NCI-H1092 (cell line): ENCODE measurements at places on chromosomes 3 and 15.

- DNase-seq = no peak
These were observed 448.8 kb downstream of the GRM7 start for GRCh38 chr3:7309641-7310102.

GRCh38 chr15:61038910-61039309 is 190.2 kb downstream of the RORA start:
- DNase-seq = no peak

GRCh38 chr15:66899555-66900350 is 165.6 kb upstream of the SMAD3 start:
- no peak for DNase-seq

DNA sequence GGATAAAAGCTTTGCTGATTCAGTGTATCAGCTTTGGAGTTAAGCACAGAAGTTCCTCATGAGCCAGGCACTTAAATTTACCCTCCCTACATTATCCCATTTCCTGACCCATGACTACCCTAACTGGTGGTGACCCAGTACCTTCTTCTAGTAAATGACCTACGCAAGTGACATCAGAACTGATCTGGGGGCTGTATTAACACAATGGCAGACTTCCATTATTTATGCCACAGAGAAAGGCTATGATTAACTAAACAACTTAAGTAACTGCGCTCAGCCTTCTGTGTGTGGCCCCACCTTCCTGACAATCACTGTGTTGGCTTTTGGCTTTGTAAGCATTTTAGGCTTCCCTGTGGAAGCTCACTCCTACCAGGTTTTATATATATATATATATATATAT is 1.9 kb downstream of the MB21D2 start:
- DNase-seq = no peak

DNA sequence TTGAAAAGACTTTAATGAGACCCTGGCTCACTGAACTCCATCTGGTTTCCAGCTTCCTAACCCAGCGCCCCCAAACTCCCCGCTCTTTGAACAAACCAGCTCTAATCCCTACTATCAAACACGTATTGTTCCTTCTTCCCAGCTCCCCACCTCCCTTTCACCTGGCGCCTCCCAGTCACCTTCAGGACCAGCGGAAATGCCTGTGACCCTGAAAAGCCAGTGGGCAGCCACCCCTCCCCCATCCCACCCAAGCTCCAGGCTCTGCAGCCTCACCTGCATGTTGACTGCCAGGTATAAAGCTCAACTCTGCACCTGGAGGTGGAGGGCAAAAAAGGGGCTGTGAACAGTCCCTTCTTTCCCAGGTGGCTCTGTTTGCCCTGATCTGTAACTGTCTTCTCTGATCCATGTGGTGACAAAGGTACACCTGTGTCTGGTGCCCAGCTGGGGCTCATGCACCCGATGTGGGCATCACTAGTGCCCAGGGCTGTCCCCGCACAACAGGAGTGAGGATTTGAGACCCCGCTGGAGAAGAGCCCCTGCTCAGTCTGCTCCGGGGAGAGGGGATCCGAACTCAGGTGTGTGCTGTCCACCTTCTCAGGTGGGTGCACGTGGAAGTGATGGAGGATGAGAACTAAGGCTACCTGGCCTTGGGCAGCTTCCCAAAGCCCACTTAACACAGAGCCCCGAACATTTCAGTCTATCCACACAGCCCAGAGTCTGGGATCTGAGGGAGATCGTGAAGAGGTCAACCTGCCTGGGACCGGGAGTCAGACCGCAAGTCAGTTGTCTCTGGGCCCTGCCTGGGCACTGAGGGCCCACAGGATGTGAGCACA is 128.9 kb downstream of the NSMCE3 start:
- no peak for DNase-seq

GRCh38 chr3:124429129-124429815 is 301.0 kb upstream of the UMPS start:
- no peak for DNase-seq

DNA sequence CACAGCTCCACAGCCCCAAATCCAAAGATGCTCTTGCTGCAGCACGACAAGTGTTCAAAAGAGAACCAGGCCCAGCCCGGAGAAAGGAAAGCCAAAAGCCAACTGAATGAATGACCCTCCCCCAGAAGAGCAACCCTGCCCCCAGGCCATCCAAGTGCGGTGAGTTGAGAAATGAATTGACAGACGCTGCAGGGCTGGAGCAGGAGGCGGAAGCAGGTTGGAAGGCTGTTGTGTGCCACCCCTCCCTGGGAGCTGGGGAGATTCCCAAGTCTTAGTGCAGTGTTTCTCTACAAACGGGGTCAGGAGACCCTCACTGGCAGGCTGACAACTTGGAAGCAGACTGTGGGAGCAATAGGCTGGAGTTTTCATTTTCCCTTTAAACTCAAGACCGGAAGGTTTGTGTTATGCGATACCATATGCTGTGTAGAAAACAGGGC is 3.5 kb upstream of the SPTBN5 start:
- DNase-seq = no peak

DNA sequence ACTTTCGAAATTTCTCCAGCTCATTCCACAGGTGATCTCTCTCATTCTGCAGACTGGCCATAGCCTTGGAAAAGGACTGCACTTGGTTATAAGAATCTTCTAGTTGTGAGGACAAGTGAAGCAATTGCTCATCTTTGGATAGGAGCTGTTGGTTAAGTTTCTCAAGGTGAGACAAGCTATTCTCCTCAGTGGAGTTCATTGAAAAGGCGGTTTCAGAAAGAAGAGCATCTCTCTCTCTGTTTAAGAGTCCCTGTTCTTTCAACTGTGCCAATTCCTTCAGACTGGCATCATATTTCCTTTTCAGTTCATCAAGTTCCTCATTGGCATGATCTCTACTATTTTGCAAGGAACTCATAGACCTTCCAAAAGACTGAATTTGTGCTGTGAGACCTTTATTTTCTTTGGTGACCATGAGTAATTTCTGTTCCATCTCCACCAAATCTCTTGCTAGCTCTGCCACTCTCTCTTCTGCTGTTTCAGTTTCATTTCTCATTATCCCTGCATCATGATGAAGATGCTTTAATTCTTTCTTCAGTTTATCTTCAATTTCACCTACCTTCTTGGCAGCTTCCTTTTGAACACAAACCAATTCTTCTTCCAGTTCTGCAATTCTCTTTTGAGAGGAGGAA is 30.2 kb upstream of the HCLS1 start:
- no peak for DNase-seq

DNA sequence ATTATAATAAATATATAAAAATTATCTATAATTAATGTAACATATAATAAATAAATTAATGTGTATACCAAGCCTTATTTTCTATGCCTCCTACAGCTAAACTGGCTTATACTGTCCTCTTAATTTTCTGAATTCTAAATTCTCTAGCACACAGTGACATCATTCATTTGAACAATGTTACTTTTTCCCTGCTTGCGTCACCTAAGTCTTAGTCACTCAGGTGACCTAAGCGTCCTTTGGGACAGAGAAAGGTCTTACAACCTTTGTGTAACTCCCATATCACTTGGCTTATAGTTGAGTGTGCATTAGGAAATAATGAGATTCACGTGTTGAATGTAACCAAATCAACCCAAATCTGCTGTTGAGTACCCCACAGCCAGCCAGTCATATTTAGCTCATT is 48.5 kb upstream of the KCNMB2 start:
- DNase-seq = no peak

DNA sequence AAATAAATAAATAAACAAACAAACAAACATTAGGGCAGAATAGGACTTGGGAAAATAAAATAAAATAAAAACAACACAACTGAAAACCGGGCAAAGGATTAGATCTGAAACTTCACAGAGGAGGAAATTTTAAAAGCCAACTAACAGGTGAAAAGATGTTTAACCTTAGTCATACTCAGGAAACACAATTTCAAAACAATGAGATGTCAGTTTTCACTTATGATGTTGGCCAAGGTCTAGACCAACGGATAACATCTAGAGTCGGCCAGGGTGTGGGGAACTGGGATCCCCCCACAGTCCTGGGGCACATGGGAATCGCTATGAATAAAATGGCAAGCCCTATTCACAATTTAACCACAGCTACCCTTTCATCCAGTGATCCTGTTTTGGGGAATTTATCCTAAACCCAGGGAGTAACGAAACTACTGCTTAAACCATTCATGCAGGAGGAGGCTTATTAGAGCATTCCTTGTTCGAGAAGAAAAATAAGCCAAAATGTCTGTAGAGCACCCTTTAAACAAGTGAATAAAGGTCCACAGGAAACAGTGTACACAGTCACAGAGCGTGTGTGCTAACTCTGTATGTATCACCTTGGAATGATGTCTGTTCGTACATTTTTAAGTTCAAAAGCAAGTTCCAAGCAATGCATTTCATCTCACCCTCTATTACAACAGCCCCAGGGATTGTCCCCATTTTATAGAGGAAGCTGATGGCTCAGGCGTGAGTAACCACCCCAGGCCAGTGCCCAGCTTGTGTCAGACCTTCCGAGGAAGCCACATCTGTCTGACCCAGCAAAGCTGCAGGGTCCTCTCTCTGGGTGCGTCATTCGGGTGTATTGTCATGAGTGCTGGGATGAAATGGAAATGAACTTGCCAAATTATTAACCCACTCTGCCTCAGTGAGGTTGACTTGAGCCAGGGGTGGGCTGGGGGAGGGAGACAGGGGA is 6.3 kb upstream of the ANPEP start:
- no peak for DNase-seq

DNA sequence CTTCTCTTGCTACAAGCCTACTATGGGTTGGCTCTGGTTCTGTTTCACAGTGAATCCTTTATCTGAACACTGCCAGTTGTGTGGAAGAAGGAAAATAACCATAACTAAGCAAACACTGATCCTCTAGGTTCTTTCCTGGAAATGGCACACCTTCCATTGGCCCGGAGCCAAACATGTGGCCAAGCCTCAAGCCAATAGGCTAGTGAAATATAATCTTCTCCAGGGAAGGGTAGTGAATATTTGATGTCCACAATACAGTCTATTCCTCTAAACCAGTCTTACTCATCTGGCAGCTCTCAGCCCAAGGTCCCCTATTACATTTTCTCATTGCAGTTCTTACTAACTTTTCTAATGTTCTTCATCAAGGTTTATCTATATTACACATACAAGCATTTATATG is 921.3 kb downstream of the TUSC7 start:
- peak; percentile 54 for DNase-seq

GRCh38 chr3:64518950-64519349 is 168.8 kb downstream of the ADAMTS9 start:
- no peak for DNase-seq

DNA sequence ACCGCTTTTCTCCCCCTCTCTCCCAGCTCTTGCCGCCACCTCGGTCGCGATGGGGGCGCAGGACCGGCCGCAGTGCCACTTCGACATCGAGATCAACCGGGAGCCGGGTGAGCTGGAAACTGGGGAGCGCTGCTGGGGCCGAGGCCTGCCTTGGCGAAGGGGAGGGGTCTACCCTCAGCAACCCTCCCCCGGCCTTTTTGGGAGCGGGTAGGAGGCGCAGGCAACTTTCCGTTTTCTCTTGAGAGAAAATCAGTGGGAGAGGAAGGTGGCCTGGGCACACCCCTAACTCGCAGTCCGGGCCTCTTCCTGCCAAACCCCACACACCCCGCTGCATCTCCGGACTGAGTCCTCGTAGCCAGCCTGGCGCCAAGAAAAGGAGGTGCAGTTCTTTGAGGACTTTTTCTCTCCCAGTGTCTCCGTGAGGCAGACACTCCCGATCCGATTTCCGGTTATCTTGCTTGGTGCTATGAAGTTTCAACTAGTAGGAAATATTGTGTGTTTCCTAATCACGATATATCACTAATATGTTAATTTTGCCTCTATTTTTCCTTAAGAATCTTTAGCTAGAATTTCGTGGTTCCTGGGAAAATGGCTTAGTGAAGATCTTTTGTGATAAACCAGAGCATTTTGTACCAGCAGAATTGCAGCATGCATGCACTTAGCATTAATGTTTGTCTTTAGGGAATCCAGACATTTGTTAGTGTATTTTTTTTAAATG is 631 bp downstream of the NKTR start:
- DNase-seq = no peak

DNA sequence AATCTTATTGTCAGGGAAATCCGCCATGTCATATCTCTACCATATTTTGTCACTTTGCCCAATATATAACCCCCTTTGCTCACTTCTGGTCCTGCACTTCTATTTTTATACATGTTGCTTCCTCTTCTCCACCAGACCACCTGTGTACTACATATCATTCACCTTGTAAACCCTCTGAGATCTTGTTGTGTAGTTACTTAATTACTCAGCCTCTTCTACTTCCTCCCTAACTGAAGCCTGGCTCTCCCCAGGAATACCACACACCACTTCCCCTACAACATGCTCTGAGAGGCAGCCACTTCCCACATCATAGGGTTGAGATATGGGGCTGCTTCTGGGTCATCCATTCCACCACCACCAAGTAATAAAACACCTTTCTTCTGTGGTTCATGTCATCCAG is 10.0 kb downstream of the HEXA start:
- no peak for DNase-seq

DNA sequence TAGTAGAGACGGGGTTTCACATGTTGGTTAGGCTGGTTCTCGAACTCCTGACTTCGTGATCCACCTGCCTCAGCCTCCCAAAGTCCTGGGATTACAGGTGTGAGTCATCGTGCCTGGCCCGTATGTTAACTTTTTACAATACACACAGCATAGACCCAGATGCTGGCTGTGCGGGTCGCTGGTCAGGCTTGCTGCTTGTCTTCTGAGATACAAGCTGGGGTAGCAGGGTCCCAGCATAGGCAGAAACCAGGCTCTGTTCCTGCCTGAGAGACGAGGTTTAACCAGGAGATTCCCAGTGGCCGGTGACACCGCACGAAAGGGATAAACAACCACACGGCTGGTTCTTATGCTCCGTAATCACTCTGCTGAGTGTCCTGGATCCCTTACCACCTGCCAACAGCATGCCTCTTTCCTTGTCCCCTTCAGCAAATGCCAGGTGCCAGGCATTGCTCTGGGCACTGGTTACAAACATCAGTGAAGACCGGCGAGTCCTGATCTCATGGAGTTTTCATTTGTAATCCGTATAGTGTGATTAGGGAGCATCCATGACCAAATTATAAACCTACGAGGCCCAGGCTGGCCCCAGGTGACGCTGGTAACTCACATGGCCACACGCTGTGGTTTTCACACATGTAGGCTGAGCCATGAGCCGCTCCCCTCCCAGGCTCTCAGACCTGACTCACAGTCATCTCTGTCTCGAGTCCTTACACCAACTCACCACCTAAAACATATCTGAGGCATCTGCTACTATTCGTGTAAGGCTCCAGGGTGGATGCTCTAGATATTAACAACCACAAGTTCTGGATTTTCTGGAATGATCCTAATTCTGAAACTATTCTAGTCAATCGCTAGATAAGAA is 125.7 kb downstream of the PDZRN3 start:
- DNase-seq = no peak
